Activated naive CD4-positive, alpha-beta T cell treated with anti-CD3 and anti-CD28 coated beads for 36 hours (primary cell): ENCODE measurements at places on chromosomes 3 and 15.

DNA sequence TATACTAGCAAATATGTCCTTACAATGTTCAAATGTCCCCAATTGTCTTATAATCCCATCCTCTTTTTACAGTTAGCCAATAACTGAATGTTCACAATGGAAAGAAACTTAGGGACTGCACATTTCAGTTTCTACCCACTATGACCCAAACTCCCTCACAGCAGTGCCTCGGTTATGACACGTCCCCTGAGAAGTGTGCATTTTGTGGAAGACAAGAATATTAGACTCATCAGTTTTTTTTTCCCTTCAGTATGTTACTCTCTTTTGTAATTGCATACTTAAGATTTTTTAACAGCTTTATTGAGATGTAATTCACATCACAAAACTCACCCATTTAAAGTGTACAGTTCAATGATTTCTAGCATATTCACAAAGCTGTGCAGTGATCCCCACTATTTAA is 64.8 kb downstream of the IGF2BP2 start:
- DNase-seq, result no peak

- no peak for DNase-seq
These were observed 65.6 kb upstream of the NEDD4 start for GRCh38 chr15:56058986-56059385.

- DNase-seq, result no peak
These were observed 419.8 kb upstream of the THBS1 start for GRCh38 chr15:39161096-39161495.

DNA sequence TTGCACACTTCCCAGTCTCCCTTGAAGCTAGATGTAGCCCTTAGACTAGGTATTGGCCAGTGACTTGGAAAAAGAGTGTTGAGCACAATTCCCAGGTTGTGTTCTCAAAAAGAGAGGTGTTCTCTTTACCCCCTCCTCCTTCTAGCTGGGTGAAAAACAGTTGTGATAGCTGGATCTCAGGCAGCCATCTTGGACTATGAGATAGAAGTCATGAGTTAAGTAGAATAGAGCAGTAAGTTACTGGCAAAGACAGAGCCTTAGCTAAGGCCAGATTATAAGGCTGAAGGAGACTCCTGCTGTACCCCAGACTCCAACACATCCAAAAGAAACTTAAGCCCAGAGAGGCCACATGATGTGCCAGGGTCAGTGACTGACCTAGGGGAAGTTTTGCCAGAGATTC is 8.1 kb upstream of the STRA6 start:
- no peak for DNase-seq

DNA sequence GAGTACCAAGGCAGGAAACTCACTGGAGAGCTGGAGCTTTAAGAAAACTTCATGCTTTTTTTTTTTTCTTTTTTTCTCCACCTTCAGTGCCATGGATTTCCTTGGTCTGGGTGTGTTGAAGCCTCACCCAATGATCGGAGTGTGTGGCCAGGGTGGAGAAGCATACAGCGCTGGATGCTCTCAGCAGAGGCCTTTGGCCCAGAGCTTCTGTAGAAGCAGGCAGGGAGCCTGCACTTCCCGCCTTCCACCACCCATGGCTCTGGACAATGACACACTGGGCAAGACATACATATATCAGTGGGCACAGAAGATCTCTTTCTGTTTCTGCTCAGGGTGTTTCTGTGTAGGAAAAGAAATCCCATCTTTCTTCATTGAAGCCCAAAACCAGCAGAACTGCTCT is 55.8 kb upstream of the ACAD9 start:
- no peak for DNase-seq

DNA sequence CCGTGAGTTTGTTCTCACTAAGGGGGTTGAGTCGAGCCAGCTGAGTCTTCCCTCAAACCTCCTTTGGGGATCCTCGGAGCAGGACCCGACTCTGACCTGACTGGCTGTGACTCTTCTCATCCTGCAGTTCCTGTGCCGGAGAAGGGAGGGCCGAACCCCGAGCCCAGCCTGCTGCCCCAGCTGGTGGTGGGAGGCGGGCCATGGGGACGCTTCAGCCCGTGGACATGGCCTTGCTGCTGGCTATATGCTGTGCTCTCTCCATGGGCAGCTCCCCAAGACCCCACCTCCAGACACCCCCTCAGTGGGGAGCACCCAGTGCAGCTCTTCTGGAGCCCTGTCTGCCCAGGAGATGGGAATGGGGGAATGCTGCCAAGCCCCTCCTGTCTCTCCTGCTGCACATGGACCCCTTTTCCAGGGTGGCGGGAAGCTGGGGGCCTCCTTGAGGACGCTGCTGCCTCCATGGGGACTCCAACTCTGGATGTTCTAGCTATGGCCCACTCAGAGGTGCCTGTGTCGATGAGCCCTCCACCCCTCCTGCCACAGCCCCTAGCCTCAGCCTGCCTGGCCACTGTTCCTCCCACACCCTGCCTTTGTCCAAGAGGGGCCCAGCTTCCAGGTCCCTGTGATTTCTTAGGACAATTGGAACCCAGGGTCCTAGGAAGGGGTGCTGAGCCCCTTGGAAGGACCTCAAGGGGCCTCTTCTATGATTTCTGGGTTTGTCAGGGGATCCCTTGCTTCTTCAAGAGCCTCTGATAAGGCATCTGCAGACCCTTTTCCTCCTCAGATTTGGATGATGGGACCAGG is 12.8 kb downstream of the C15orf39 start:
- DNase-seq, result no peak

DNA sequence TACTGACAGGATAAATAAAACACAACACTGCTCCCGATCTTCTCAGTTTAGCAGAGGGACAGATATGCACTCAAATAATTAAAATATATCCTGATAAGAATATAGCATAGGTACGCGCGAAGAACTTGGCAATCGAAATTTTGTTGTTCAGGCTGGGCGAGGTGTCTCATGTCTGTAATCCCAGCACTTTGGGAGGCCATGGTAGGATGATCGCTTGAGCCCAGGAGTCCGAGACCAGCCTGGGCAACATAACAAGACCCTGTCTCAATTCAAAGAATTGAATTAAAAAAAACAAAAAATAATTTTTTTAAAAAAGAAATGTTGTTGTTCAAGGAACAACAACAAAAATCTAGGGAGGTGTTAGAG is 7.6 kb downstream of the B2M start:
- DNase-seq, result peak; percentile 32

DNA sequence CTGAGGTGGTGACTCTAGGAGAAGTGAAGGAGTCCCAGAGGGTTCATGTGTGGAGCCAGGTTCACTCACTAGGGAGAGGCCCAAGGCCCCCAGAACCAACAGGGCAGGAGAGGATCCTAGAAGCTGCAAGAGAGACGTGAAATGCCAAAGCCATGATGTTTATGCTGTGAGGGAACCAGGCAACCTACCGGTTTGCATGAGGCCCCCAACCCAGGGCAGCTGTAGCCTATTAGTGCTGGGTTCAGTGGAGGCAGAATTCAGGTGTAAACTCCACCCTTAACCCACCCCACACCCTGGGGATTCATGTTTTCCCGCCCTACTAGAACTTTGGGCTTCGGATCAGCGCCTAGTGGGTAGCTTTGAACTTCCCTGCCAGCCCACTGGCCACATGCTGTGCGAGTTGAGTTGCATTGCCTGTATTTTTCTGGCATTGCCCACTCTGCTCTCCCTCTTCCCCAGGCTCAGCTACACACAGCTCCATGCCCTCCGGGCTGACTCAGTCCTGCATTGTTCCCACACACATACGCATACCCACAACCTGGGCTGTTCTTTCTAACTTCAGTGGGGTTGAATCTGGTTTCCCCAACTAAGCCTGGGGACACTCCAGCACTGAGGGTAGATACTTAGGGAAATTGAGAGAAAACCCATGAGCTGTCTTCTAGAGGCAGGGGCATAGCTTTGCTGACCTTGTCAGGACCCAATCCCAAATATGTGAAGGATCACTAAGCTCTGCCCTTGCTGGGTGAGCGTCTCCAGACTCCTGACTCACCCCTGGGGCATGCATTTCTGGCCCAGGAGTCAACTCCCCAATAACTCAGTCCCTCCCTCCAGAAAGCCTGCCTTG is 2.0 kb upstream of the ZBTB47 start:
- no peak for DNase-seq

- DNase-seq, result no peak
These were observed 14.7 kb upstream of the SECISBP2L start for GRCh38 chr15:49060710-49061495.

GRCh38 chr3:10915376-10915775 is 77.2 kb upstream of the SLC6A1 start:
- no peak for DNase-seq

DNA sequence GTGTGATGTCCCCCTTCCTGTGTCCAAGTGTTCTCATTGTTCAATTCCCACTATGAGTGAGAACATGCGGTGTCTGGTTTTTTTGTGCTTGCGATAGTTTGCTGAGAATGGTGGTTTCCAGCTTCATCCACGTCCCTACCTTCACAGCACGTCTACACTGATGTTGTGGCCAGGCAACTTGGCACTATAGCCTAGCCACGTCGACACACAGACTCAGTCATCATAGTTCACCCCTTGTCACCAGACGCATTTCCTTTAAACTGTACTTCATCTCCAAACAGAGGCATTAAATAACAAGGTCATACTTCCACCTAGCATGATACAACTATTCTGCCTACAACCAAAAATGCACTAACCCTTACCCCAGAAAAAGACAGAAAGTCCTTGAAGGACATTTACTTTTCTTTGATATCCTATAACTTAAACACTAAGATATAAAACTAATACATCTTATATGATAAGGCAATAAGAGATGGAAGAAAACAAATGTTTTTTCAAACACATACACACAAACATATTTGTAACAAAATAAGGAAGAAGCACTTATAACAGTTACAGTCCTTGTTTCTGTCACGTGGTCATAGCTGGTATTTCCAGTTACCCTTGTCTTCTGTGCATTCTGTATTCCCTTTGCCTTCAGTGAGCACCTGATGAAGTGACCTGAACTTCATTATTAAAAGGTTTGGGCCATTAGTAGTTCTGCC is 121.4 kb downstream of the KLF13 start:
- no peak for DNase-seq

DNA sequence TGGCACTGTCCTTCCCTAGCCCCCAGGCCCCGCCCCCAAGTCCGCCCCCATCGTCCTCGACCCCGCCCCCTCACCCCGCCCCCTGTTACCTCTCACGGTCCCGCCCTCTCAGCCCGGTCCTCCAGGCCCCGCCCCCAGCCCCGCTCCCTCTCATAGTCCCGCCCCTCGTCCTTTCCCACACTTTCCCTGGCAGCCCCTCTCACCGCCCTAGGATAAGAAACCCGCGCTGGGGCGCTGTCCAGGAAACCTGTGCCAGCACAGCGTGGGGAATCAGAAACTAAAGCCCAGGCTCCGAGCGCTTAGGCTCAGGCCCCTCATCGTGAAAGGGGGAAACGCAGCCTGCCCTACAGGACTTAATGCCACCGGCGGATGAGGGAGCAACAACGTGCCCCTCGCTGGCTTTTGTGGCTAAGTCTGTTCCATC is 20.9 kb downstream of the TRPM1 start:
- peak; percentile 29 for DNase-seq

- no peak for DNase-seq
These were observed 308.0 kb upstream of the ATP11B start for GRCh38 chr3:182485301-182485700.

DNA sequence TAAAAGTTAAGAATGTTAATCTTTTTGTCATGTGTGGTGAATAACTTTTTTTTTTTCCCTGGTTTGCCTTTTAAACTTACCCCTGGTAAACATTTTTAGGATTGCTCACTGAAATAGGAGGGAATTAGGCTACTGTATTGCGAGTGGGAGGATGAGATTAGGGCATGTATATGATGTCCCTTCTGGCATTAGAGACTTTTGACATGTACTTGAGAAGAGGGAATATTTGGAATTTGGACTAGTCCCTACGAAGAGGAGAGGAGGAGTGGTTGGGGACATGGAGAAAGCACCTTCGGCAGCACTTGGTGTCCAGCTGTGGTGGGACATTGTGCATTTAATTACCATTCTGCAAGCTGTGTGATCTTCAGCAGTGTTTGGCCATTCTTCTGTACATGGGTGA is 25.0 kb downstream of the PDE8A start:
- DNase-seq, result no peak

- DNase-seq, result no peak
These were observed 108.3 kb downstream of the VPS13C start for GRCh38 chr15:61951949-61952348.

DNA sequence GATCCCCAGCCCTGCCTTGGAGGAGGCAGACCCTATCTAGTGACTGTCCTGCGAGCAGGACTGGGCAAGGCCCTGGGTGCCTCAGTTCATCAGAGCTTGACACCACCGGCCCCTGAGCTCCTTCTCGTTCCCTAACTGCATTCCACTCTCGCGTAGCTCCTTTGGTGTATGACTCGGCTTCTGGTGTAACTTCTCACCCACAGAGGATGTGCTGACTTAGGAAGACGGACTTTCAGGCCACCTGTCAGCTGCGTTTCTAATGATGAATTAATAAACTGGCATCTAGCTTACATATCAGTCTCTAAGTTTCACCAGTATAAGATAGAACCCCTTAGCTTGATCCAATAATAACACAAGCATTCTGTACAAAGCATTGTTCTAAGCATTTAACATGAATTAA is 17.5 kb downstream of the ABCF3 start:
- no peak for DNase-seq

GRCh38 chr3:162141272-162141791 is 644.7 kb downstream of the OTOL1 start:
- DNase-seq, result no peak

- no peak for DNase-seq
These were observed 80.6 kb downstream of the MEIS2 start for GRCh38 chr15:37019479-37020433.

- no peak for DNase-seq
These were observed 380.6 kb upstream of the RBMS3 start for GRCh38 chr3:28900301-28900700.

DNA sequence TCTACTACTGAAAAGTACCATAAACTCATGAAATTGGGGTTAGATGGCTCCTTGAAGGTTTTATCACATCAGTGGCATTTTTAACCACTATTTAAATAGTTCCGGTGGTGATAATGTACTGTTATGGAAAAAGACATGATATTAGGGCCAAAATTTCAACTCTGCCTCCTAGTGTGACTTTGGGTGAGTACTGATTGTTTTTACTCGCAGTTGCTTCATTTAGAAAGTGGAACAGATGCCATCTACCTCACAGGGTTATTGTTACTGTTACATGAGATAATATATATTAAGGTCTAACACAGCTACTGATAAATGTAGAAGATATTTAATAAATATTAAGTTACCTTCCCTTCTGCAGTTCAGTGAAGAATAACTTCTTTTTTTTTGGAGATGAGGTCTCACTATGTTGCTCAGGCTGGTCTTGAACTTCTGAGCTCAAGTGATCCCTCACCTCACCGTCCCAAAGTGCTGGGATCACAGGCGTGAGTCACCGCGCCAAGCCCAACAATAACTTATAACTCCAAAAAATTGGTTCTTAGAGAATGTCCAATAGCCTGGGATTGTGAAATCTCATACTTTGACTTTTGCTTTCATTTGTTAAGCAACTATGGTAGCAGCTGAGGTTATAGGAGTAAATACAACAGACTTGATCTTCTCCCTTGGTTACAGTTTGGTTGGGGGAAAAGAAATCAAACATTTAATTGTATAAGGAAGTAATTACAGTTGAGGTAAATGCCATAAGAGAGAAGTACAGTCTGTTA is 48.3 kb downstream of the MEF2A start:
- no peak for DNase-seq
